Thoracic aorta (tissue), 2 donors: ENCODE measurements at places on chromosomes 12 and 14.

DNA sequence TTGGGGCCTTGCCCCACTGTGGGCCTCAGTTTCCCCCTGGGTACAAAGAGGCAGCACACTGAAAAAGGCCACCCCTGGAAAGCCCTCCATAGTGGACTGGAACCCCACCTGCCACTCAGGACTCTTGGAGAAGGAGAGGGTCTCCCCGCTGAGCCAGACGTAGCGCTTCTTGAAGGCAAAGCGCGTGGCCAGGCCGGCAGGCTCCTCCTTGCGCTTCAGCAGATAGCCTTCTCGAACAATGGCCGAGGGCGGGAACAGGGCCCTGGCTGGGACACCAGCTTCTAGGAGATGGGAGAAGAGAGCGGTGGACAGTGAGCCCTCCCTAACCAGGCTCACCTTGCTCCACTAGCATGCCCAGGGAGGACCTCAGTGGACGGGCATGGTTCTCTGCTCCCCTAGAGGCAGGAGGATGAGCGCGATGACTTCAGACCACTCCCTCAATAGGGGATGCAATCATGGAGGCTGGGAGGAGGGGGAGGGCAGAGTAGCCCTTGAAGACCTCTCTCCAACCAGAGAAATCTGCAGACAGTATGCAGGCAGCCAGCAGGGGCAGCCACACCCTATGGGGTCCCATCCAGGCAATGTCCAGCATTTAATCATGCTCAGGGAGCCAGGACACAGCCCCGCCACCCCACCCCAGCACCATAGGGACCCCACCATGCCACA, 29.8 kb downstream of the RASAL1 start:
- no peak for DNase-seq

GRCh38 chr14:20002319-20002718, 356 bp downstream of the OR4Q2 start:
- no peak for DNase-seq

DNA sequence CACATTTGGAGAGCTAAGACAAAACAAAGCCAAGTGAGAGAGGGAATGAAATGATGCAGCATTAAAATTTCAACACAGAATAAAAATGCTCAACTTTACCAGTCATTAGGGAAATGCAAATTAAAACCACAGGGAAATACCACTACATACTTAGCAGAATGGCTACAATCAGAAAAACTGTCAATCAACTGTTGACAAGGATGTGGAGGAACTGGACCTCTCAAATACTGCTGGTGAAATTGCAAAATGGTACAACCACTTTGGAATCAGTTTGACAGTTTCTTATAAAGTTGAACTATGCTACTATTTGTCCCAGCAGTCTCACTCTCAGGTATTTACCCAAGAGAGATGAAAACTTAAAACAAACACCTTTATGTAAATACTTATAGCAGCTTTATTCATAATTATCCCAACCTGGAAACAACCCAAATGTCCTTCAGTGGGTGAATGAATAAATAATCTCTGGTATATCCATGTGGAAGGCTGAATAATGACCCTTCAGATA, 43.8 kb upstream of the KTN1 start:
- DNase-seq, result no peak

DNA sequence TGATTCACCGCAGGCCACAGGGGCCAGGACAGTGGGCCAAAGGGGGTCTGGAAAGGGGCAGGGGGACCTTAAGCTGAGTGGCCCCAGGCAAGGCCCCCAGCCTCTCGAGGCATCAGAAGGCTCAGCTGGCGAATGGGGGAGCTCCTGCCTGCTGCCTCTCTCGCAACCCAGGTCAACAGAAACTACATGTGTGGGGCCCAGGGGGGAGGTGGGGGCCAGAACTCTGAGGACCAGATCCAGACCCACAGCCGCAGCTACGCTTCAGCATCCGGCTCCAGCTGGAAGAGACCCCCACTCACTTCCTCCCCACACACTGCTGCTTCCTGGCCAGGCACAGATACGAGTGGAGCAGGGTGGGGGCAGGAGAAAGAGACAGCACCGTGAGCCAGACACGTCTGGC, 46.5 kb downstream of the NCOR2 start:
- no peak for DNase-seq

DNA sequence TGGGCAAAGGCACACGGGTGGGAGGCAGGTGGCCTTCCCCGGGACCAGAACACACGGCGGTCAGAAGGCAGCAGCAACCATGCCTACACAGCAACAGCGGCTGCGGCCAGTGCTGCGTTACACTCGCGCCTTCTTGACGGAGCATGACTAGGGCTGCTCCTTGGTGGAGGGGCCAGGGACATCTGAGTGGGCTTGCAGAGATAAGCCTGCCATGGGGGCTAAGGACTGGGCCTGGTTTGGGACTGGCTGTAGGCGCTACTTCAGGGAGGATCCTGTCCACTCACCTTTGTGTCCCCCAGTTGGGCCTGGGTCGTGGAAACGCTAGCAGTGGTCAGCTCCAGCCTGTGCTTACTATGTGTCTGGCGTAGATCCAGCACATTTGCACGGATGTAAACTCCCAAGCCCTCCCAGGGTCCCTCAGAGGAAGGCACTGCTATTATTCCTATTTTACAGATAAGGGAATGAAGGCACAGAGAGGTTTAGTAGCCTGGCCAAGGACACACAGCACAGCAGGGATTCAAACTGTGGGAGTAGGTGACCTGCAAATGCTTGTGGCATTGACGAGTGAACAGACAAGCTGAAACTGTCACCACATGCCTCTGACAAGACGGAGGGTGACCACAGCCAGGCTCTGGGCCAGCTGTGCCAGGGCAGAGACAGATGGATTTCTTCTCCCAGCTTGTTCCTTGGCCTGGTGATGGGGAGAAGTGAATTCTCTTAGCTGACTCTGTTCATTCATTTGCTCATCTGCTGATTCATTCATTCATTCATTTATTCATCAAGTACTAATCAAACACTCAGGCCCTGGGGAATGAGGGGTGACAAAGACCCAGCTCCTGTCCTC, 31.9 kb upstream of the DLK1 start:
- DNase-seq, result no peak

- no peak for DNase-seq
These were observed 42.6 kb downstream of the ATP23 start for GRCh38 chr12:57983858-57984505.

DNA sequence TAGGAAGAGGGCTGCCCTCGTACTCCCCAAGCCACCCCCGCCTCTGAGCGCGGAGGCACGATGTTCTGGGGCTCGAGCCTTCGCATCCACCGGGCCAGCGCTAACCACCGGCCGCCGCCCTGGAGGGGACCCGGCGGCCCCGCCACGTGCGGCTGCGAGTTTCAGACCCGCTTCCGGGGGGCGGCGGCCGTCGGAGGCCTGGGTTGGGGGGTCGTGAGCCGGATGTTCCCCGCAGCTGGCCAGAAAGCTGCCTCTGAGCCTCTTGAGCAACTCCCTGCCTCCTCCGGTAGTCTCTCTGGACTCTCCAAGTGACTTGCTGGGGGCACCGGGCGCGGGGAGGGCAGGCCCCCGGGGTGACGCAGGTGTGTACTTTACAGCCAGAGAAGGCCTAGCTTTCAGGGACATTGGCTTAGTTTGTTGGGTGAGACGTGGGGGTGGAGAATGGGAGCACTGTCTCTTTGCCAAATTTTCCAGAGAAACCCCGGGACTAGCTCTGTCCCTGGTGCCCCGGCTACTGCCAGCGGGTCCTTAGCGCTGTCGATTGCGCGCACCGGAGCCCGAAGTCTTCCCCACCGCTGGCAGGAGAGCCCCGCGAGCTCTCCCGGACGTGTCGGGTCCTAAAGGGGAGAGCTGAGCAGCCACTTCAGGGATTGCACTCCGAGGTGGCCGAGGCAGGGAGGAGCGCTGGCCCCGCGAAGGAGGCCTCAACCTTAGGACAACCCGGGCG, 15.6 kb downstream of the OTX2 start:
- DNase-seq, result no peak

GRCh38 chr12:124636138-124636978, 68.9 kb upstream of the NCOR2 start:
- no peak for DNase-seq

DNA sequence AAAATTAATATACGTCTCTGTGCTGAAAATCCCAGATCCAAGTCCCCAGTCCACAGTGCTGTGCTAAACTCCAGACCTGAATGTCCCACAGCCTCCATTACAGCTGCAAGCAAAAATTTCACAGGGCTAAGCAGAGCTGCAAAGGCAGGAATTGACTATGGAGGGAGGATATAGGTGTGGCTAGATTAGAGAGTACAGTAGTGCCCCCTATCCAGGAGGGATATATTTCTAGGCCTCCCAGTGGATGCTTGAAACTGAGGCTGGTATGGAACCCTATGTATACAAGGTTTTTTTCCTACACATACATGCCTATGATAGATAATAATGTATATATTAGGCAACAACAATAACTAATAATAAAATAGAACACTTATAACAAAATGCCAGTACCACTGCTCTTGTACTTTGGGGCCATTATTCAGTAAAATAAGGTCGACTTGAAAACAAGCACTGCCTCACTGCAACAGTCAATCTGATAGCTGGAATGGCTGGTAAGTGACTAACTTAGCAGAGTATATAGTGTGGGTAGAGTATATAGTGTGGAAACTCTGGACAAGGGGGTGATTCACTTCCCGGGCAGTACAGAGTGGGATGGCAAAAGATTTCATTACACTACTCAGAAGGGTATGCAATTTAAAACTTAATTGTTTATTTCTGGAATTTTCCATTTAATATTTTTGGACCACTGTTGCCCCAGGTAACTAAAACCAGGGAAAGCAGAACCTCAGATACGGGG, 82.7 kb downstream of the C14orf132 start:
- no peak for DNase-seq

DNA sequence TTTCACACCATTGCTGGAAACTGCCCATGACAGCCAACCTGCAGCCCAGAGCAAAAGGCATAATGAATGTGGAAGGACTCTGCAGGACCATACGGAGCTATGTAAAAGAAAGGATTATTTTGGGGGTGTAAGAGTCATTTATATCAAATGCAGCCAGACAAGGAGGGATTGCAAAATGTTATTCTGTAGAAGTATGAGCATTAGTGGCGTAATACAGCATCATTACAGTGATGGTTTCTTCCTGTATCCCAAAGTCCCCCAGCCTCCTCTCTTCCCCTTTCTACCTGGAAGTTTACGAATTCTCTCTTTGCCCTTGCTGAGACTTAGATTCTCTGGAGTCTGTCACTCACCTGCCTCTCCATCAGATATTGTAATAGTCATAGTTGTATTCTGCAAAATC, 89.9 kb downstream of the BORCS5 start:
- no peak for DNase-seq

DNA sequence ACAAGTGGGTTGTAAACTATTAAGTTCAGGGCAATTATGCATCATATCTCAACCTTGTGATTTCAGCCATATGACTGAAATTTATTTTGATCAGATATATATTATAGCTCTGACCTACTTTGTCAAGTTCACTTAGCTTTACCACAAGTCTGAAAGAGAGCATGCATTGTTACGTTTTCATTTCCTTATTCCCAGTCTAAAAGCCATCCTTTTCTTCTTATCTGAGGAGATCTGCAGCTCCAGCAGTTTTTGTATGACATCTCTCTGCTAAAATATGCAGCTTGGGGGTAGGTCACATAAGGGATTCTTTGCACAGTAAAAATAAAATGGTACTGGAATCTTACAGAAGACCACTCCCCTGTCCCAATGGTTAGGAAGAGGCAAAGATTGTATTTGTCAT, 1682.8 kb upstream of the FLRT2 start:
- no peak for DNase-seq

DNA sequence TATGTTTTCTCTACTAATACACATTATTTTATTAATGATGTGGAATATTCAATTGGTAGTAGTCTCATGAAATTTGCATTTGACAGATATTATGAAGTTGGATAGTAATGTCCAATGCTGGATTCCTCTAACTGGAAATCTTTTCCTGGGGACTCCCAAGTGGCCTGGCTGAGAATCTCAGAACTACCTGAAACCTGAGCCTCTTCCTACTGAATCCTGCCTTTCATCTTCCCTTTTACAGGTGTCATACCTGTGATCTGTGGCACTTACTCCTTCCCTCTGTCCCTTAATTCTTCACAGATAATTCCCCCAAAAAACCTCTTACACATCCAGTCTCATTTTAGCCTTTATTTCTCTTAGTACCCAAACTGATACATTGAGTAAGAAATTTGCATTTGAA, 89.7 kb upstream of the MYF6 start:
- no peak for DNase-seq

DNA sequence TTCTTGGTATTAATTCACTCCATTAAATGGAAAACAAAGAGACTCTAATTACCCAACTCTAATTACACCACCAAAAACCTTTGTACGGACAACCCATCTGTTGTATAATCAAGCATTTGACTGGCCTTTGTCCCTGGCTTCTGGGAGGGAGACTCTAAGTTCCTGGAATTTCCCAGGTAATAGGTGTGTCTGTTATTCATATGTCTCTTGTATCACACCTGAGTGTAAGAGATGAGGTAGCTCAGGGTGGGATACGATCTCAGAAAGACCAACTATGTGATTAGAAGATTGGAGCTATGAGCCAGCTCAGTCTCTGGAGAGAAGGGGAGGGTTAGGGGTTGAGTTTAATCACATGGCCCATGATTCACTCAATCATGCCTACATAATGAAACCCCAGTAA, 94.7 kb upstream of the PLXNC1 start:
- DNase-seq, result no peak

GRCh38 chr12:7303230-7303629, 642 bp upstream of the ACSM4 start:
- DNase-seq, result no peak

GRCh38 chr14:39827901-39828655, 395.8 kb upstream of the FBXO33 start:
- no peak for DNase-seq

GRCh38 chr12:76757694-76758093, 6.2 kb upstream of the ZDHHC17 start:
- no peak for DNase-seq

GRCh38 chr12:112524676-112525425, 106.1 kb downstream of the PTPN11 start:
- no peak for DNase-seq
